ENCODE measurements at places on chromosomes 1 and 21.

DNA sequence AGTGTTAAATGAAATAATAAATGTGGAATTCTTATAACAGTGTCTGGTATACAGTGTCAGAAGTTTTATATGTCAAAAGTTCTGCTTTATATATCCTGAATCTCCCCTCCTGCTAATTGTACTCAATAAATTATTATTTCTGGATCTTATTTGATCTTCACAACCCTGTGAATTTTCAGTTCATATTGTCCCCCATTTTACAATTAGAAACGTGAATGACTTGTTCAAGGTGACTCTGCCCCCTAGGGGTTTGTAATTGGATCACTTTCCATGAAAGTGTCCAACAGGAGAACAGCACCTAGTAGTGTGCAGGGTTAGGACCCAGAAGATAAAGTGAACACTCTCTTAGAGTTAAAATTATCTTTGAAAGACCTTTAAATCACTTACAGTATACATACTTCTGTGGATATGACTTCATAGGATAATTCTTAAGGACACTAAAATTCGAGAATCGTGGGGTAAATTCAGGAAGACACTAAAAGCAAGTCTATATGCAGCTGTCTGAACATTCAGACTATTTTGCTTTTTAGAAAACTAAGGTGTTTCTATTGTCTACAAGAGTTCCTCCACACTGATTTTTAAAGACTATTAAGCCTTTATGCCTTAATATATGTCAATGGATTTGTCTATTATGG, 4.5 kb upstream of the DDR2 start:
- DNase-seq = peak; percentile 24

DNA sequence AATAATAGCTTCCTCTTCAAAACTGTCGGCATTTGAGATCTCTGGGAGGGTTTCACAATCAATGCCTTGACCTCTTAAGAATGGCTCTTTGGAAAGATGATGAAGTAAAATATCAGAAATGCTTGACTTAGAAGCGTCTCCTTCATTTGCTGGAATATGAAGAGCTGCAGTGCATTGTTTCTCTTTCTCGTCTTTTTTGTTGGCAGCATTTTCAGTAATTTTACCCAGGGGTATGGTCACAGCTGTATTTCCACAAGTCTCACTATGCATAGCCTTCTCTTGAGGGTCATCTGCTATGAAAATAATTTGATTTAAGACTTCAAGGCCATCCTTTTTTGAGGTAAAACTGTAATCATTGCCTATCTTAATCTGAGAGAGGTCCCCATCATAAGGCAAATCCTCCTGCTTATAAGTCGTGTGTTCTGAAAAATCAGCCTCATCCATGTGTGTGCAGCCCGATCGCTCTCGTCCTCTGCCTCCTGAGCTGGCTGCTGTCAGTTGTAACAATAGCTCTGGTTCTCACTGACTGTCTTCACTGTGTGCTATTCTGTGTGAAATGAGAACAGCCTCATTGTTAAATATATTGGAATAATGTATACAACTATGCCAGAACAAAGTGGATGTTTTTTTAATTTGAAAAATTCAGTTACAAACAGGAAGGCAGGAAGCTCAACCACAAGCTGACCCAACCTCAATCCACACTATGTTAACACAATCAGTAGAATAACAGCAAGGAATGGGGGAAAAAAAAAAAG, 4.5 kb downstream of the AKNAD1 start:
- DNase-seq = no peak

DNA sequence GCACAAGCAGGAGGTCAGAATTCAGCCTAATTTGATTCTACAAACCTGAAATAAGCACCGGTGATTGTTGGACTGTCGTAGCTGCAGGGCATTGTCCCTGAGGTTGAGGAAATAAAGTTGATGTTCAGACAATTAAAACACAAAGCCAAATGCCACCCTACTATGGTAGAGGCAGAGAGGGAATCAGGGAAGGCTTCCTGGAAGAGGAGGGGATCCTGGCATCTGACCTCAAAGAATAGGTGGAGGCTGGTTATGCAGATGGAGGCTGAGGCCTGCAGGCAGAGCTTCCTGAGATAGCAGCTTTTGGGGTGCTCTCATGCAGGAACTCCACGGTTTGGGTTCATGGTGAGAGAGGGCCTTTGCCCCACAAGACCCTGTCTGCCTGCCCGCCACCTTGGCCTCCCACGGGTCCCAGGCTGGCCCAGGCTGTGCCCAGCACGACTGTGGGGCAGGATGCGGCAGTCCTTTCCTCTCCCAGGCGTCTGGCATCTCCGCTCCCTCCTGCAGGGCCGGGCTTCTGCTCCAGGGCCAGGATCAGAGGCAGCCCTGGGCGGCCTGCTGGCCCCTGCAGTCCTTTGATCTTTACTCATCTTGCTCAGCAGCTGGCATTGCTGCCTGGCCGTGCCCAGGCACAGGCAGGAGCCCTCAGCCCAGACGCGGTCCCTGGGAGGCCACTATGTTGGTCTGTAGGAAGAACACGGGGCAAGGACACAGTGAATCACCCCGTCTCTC, 134.1 kb upstream of the VAMP3 start:
- no peak for DNase-seq

DNA sequence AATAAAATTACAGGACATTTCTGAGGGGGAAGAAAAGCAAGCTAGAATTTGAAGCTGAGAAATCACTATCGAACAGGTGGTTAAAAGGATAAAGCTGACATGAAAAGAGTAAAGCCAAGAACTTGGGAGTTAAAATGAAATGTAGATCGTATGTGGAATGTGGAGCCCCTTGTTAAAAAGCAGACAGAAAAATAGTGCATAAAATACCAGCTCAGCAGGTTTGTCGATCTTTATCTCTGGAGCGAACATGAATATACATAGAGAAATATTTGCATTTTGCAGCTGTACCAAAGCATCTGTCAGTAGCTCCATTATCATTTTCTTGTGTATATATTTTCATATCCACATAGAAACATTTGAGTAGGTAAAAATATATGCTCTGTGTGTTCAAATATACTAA, 73.6 kb upstream of the CDC42BPA start:
- no peak for DNase-seq

DNA sequence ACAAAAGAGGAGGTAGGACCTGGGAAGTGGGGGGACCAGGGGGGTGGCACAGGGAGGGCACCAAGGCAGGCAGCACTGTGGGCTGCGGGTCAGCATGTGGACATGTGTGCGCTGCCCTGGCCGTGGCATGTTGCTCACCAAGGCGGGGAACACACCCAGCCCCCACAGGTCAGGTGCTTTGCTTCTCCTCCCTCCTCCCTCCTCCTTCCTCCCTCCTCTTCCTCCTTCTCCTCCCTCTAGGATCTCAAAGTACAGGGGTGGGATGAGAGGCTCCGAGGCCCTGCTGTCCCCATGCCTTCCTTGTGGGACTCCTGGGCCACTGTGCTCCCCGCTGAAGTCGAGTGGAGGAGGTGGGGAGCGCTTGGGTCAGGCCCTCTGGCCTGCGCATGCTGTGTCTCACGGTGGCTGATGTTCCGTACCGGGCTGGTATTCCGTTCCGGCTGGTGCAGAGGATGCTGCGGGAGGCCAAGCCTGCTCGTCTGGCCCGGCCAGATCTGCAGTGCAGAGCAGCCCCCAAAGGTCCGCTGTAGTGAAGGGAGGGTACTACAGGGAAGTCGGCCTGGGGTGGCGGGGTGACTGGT, 26.6 kb downstream of the SPSB1 start:
- DNase-seq = no peak

GRCh38 chr1:92973203-92973897, 12.1 kb upstream of the DIPK1A start:
- no peak for DNase-seq

DNA sequence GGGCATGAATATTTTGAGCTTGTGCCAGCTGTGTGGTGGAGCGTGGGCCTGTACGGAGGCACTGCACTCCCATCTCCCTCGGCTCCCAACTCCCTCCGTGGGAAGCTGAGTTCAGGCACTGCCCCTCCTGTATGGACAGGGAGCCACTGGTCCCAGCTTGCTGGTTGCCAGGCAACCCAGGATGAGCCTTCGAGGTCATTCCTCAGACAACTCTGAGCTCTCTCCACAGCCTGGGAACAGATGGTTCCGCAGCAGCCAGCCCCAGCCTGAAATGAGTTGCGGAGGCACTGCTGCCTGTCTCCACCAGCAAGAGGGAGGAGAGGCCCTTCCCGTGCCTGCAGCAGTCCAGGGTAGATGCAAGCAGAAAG, 58.4 kb upstream of the TENT5B start:
- DNase-seq = no peak

DNA sequence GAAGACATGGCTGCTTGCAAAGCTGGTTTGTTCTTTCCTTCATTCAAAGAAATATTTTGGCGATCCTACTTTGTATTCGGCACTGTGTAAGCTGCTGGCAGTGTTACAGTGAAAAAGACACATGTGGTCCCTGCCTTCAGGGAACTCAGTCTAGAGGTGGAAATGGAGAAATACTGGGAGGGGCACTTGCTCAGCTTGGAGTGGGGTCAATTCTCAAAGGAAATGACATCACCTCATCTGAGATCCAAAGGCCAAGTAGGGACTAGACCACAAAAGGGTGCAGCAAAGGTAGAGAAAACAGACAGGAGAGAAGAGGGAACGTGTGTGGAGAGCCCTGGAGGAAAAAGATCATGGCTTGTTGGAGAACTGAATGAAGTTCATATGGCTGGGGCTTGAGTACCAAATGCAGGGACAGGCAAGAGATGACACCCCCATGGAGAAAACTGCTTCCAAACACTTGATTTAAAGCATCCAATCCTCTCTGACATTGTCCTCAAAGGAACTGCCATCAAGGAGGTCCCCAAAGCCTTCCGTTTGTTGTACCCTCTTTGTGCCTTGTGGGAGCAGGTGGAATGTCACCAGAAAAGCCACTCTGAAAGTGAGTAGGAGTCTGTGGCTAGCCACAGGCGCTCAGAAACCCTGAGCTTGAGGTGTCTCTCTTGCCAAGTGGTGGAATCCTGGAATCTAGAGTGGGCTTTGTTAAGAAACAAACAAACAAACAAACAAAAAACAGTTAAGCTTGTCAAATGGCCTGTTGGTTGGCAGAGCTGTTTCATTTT, 48.3 kb upstream of the TDRD10 start:
- no peak for DNase-seq

DNA sequence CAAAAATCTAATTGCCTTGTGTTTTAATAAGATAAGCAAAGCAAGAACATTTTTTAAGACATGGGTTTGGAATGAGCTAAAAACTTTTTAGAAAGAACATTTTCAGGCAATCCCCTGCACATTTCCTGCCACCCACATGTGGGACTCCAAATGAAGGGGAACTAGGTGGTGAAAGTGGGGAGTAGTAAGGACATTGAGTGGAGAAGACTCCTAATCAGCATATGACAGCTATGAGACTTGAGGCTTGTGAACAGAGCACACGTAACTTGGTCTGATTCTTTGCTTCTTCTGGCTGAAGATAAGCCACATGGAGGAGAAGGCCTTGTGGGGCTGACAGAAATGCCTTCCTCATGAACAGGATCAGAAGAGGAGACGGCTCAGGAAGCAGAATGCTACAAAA, 50.3 kb downstream of the FCER1A start:
- no peak for DNase-seq

- no peak for DNase-seq
These were observed 13.6 kb upstream of the C1QTNF12 start for GRCh38 chr1:1259951-1260600.

- DNase-seq = no peak
These were observed 1.7 kb downstream of the PITHD1 start for GRCh38 chr1:23779826-23780371.

DNA sequence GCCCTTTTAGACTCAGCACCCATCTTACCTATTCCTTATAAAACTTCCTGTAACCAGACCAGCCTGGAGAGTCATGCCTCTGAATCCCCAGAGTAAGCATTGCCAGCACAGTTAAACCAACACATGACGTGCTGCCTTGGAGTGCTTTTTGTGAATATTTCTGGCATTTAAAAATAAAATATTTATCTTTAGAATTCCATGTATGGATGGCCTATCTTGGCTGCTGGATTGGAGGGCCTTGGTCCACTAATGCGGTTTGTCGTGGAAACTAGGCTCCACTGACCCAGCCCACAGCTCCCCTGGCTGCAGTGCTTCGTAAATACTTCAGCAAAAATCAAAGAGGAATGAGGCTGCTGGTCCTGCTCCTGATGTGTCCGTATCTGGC, 17.5 kb downstream of the MTARC1 start:
- DNase-seq = no peak

DNA sequence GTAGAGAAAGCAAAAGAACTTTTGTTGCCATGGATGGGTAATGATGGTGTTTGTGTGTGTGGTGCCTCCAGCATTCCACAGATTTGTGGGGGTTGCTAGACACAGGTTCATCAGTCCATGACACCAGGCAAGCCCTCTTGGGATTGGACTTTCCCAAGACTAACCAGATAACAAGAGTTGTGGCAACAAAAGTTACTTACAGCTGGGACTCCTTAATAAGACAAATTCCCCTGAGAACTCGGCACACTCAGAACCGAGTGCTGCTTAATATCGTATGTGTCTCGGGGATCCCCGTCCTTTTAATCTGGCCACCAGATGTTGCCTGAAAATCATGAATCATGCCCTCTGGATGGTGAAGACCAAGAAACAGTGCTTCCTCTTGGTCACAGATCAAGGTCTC, 193.3 kb downstream of the AJAP1 start:
- no peak for DNase-seq

- DNase-seq = peak; percentile 15
These were observed 3.3 kb downstream of the CASZ1 start for GRCh38 chr1:10793129-10793651.

DNA sequence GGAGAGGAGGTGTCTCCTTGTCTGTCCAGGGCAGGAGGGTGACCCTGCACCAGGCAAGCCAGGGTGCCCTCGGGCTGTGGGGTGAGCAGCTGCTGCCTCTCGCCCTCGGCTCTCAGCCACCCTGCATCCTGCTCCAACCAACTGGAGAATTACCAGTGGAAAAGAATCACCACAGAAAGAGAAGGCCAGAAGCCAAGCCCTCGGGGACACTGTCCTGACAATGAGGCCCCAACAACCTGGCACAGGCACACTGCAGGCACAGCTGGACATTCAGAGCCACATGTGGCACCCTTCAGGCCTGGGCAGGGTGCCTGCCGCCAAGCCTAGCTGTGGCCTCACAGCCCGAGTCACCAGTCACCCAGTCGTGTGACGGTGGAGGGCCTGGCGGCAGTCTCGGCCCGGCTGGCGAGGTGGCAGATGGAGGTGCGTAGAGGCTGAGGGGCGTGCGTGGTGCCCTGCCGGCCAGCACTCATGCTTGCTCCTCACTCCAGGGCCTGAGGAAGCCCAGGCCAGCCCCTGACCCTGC, 12.0 kb downstream of the MEGF6 start:
- DNase-seq = no peak
